ENCODE measurements at places on chromosomes 1 and 21.

- DNase-seq = no peak
Measured at GRCh38 chr1:40692429-40692895, 958 bp downstream of the NFYC start.

GRCh38 chr1:215032911-215033526, 49.5 kb upstream of the KCNK2 start:
- DNase-seq = no peak

GRCh38 chr1:236051242-236051791, 13.6 kb downstream of the NID1 start:
- no peak for DNase-seq

DNA sequence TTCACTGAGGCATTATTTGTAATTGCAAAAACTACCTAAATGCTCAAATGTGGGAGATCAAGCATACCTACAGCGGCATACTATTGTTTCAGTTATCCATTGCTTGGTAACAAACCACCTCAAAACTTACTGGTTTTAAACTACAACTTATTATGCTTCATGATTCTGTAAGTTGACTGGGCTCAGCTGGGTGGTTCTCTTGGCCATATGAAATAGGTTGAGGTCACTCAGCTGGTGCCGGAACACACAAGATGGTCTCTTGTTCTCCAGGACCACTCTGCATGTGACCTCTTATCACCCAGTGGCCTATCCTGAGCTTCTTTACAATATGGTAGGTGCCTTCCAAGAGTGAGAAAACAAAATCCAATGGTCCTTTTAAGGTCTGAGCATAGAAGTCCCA, 195.4 kb upstream of the FGGY start:
- no peak for DNase-seq

DNA sequence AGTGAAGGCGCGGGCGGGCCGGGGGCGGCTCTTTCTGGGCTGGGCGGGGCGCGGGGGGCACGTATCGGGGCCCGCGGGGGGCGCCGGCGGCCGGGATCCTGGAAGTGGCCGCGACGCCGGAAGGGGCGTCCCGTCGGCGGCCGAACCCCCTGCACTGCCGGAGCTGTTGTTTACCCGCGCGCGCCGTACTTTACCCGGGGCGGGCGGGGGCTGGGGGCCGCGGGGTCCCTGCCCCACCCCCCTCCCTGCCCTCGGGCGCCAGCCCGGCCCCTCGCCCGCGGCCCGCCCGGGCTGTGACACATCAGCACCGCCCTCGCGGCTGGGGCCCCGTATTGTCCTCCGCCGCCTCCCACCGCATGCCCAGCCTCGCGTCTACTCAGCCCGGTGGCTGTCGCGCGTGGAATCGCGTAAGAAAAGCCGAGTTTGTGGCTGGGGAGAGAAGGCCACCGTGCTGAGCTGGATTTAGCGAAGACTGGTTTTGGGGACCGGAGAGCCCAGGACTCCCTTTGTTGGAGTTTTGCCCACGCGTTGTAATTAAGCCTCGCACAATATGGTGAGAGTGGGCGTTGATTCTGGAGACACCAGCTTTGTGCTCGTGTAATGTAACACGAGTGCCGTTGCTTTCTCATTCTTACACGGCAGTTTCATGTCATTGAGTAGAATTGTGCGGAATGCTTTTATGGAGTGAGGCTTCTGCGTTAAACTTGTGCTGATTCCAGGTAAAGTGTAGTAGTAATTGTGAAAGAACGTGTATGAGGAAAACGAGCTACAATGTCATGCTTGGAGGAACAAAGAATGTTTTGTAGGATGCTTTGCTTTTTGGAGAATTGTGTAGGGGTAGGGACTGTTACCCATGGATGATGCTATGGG, 559 bp downstream of the BACH1 start:
- DNase-seq = no peak

DNA sequence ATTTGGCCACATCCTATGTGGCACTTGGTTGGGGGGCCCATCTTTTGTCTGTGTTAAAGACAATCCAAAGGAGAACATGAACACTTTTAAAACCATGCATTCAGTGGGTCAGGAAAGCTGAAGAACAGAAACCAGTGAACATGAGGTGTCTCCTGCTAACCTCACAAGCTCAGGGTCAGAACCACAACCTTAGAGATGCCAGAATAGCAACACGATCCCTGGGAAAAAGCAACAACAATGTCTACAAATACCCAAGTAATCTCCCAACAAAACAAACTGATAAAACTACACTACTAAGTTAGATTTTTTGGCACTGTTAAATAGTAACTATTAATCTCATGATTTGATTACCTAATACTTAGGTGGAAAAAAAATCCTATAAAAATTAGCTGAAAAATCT, 34.1 kb upstream of the GNG4 start:
- DNase-seq = no peak

DNA sequence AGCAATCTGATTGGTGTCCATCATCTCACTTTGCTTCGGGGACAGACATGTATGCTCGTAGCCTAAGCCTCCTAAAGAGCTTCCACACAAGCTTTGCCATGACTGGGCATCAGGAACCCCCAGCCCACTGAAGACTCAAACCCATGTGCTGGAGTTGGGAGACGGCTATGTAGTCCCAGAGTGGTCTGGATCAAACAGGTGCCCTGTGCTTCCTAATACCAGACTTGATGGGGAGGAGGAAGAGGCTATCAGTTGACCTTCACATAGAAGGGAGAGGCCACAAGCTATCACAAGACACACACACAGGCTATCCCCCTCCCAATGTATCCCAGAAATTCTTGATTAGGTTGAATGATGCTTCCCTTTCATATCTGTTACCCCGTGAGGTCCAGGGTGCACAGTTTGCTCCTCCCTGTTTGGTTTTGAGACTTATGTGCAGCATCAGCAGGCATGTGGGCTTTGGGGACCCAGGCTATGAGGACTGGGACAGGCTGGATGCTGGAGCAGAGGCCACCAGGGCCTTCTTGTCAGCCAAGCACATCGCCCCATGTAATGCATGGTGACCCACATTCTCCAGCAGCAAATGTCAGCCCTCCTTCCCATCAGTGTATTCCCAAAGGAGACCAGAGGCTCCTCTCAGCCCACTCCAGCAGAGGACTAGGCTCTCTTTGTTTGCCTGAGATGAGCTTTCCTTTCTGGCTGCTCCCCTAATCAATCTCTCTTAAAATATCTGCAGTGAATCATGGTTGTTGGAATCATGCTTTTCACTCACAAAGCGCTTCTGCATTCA, 159.8 kb downstream of the GRIK3 start:
- DNase-seq = no peak

GRCh38 chr1:77139389-77139788, 79.8 kb downstream of the PIGK start:
- no peak for DNase-seq

DNA sequence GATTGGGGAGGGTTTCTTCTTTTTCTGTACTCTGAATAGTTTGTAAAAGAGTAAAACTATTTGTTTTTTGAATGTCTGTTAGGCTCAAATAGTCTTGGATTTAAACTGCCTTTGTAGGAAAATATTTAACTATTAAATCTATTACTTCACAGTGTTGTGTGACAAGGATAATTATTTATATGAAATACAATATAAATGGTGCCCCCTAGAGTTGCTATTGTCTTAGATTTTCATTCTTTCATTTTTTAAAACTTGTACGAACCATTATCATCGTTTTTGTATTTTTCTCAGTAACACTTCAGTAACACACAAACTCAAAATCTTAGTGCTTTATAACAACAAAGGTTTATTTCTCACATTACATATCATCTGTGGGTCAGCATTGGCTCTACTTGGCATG, 37.4 kb downstream of the C1orf185 start:
- DNase-seq = no peak

GRCh38 chr1:190049314-190049713, 428.4 kb downstream of the BRINP3 start:
- no peak for DNase-seq

- DNase-seq = no peak
Measured at GRCh38 chr1:107975851-107976250, 10.9 kb upstream of the VAV3 start.

DNA sequence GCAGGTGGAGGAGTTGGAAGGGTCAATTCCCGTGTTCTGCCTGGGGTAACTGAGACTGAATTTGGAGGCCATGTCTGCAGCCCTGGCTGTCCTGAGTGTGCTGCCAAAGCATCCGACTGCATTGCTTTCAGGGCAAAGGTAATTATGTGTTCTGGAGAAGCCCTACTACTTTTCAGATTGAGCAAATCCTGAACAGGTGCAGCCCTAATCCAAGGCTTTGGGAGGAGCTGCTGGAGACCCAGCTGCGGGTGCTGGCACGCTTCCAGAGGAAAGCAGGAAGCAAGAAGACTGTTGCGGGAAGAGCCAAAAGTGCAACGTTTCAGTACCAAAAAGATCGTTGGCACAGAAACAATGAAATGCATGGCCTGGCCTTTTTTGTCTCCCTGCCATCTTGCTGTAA, 73.7 kb upstream of the NRIP1 start:
- DNase-seq = no peak

GRCh38 chr1:44632598-44632997, 41.7 kb downstream of the TMEM53 start:
- no peak for DNase-seq

DNA sequence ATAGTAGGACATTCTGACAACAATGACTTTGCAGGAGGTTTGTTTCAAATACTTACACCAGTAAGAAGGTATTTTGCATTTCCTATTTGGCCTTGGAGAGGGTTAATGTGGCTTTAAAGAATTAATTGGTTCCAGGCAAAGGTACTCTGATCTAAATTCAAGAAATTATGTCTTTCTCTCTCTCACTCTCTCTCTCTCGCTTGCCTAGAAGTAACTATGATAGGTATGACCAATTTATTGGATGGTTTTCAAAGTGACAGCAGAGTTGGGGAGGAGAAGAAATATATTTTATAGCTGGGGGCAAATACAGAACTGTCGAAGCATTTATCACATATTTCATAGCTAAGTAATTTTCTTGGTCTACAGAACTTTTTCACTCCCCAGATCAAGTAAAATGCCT, 116.0 kb downstream of the ATP6V1G3 start:
- no peak for DNase-seq

GRCh38 chr1:233135833-233136232, 159.7 kb downstream of the PCNX2 start:
- DNase-seq = no peak

DNA sequence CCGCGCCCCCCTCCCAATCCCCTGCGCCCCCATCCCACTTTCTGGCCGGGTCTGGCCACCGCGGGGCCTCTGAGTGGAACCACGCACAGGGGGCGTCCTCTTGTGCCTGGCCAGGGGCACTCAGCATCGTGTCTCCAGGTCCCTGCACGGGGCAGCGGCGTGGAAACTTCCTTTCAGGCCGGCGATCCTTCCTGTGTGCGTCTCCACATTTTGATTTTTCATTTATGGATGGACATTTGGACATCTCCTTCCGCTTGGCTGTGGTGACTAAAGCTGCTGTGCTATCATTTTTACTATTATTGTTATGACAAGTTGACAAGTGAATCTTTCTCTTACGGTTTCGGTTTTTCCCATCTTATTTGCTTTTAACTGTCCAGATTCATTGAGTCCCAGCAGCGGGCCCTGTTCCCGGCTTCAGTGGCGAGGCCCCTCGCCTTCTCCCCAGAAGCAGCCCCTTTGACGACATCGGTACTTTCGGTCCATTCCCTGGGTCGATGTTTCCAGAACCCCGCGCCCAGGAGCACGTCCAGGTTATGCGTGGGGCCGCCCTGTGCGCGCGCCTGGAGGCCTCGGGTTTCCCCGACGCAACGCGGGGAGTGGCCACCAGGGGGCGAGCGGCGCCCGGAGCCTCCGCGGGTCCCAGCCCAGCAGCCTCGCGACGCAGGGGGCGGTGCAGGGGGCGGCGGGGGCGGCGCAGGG, 12.4 kb upstream of the SLC19A1 start:
- DNase-seq = peak; percentile 31

DNA sequence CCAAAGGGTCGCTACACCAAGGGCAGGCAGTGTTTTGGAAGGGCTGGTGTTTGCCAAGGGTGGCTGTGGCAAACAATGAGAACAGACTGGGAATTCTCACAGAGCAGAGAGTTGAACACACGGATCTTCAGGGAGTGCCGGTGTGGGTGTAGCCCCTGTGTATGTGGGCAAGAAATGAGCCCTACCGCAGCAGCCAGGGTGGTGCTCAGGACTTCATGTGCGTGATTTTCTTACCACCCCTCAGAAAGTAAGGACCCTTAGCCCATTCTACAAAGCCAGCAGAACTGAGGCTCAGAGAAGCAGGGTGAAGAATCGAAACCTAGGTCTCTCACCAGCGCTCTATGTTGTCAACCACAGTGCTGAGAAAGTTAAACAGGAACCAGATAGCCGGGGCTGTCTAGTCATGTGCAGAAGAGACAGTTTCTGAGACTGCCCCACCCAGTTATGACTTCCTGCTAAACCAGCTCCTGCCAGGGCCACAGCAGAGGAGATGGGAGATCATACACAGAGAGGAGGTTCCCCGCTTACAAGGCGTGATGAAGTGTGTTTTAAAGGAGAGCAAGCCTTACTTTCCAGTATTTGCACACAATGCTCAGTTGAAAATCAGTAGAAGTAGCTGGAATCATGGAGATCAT, 21.9 kb upstream of the MORC3 start:
- no peak for DNase-seq

- no peak for DNase-seq
Measured at GRCh38 chr21:39121600-39122355, 61.5 kb downstream of the PSMG1 start.

GRCh38 chr1:183167676-183168075, 18.4 kb upstream of the LAMC2 start:
- DNase-seq = no peak

GRCh38 chr1:7808253-7808844, 24.3 kb downstream of the PER3 start:
- DNase-seq = no peak

DNA sequence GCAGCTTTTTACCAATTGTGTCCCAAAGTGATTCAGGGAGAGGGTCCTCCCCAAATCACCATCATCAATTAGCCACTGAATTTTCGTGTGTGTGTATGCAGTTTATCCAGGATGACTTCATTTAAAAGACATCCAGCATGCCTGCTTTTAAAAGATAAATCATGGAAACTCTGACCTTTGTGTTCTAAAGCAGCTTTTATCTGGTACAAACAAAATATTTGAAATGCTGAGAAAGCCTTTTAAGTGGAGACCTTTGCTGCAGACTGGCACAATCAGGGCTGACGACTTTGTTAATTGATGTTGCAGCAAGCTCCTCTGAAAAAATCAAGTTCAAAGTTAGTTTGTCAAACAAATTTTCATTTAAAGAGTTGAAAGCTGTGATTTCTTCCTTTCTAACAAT, 104.7 kb downstream of the PCP4 start:
- DNase-seq = no peak

GRCh38 chr1:56831871-56832693, 12.9 kb upstream of the FYB2 start:
- peak; percentile 61 for DNase-seq

DNA sequence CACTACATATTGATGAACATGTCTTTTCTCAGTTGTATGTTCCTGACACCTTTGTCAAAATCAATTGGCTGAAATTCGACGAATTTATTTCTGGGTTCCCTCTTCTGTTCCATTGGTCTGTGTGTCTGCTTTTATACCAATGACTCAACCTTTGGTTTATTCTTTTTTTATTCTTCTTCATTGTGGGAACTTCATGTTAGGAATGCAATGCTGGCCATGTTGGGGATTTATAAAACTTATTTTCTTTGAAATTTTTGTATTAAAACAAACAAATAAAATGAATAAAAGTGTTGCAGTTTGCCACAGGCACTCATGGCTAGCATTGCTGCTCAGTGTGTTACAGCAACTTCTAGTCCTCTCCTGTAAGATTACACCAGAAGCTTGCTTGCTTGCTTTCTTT, 287.8 kb downstream of the DUSP10 start:
- DNase-seq = no peak

- no peak for DNase-seq
Measured at GRCh38 chr1:160221089-160221488, 15.9 kb downstream of the PEA15 start.

- no peak for DNase-seq
Measured at GRCh38 chr1:99700020-99700419, 54.1 kb downstream of the PALMD start.

GRCh38 chr1:44227211-44227610, 13.9 kb downstream of the DMAP1 start:
- no peak for DNase-seq

Measured in NCI-H1930 (cell line).